ENCODE measurements at places on chromosomes 13 and 19. TPM values are rescaled to one million over a fixed set of nuclear protein-coding genes. Genes with fewer than 3 reads are reported as not detected.

Gene FGF22
- total RNA-seq: 0.61 TPM

Gene ZNF430
- total RNA-seq: 1.5 TPM

Gene CLEC17A
- not detected for total RNA-seq

Gene CNFN
- total RNA-seq: 41.3 TPM

Gene MCEMP1
- total RNA-seq: not detected

Gene PSPN
- total RNA-seq: 1.0 TPM

Gene GPR12
- not detected for total RNA-seq

Gene ZNF77
- total RNA-seq: 1.6 TPM

Gene KANK3
- 7.4 TPM for total RNA-seq

Gene WASF3
- 0.14 TPM for total RNA-seq

Gene ZIK1
- not detected for total RNA-seq

Gene TUBB4A
- 6.0 TPM for total RNA-seq

Gene SLC6A16
- total RNA-seq: 1.3 TPM

Gene NLRP4
- not detected for total RNA-seq

Gene KRTDAP
- not detected for total RNA-seq

Gene CEACAM3
- not detected for total RNA-seq

Gene ZNF541
- total RNA-seq: not detected

Gene HIPK4
- 0.22 TPM for total RNA-seq

Gene PRR20E
- total RNA-seq: not detected

Gene TOMM40
- 225 TPM for total RNA-seq

Gene WTIP
- total RNA-seq: 29.8 TPM

Gene ACP4
- not detected for total RNA-seq

Gene SMIM44
- not detected for total RNA-seq

Gene SIGLEC8
- not detected for total RNA-seq

Gene EMP3
- total RNA-seq: 427 TPM

Gene IFNL1
- total RNA-seq: 0.10 TPM

Gene CGB3
- total RNA-seq: not detected

Gene PEAK3
- total RNA-seq: 0.18 TPM

Gene OR10H1
- total RNA-seq: not detected
